IPS DF 6.9 (cell line): ENCODE measurements at places on chromosomes 1 and 21.

DNA sequence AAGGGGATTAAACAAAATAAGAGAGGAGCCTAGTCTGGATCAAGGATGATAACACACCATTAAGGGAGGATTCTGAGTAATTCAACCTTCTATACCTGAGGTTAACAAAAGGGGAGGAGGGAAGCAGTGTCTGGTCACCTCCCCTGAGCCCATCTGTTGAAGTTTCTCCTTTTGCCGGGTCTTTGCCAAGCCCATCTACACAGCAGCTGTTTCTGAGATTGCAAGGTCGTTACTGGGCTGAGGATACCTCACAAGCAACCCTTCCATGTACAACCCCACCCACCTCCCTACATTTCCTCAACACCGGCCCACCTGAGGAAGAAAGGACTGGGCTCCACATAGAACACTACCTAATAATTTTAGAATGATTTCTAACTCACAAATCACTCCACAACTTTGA, 26.3 kb downstream of the LRRC52 start:
- H3K4me1 ChIP-seq = no peaks in the 10 kb centered on the region
- no peak overlapping the region for H3K4me3 ChIP-seq
- H3K27me3 ChIP-seq = no peaks in the 10 kb centered on the region
- no peak for DNase-seq
- H3K36me3 ChIP-seq = no peaks in the 10 kb centered on the region

- H3K27me3 ChIP-seq = 0 out of 2 replicates have a peak, but pooled peaks cover 2% of the 10 kb centered on the region
- H3K27ac ChIP-seq = no peak overlapping the region
- no peak overlapping the region for H3K4me3 ChIP-seq
- H3K36me3 ChIP-seq = no peaks in the 10 kb centered on the region
Measured at GRCh38 chr1:77514921-77515776, 167.3 kb downstream of the ZZZ3 start.

GRCh38 chr1:164771041-164771618, 212.1 kb downstream of the PBX1 start:
- no peaks in the 10 kb centered on the region for H3K27me3 ChIP-seq
- H3K36me3 ChIP-seq = no peaks in the 10 kb centered on the region
- no peak for DNase-seq
- H3K4me3 ChIP-seq = no peak overlapping the region
- no peak overlapping the region for H3K27ac ChIP-seq

- no peaks in the 10 kb centered on the region for H3K4me1 ChIP-seq
- H3K27me3 ChIP-seq = no peaks in the 10 kb centered on the region
- H3K27ac ChIP-seq = no peak overlapping the region
- no peaks in the 10 kb centered on the region for H3K36me3 ChIP-seq
Measured at GRCh38 chr21:21955204-21955603, 957.0 kb downstream of the NCAM2 start.

- no peak overlapping the region for H3K27ac ChIP-seq
- DNase-seq = no peak
- no peaks in the 10 kb centered on the region for H3K36me3 ChIP-seq
- no peaks in the 10 kb centered on the region for H3K4me1 ChIP-seq
Measured at GRCh38 chr1:62508187-62508758, 71.4 kb downstream of the USP1 start.

- DNase-seq = no peak
- H3K27me3 ChIP-seq = no peaks in the 10 kb centered on the region
- no peaks in the 10 kb centered on the region for H3K36me3 ChIP-seq
- peak overlapping the region; percentile 97 for H3K4me3 ChIP-seq
- H3K4me1 ChIP-seq = peaks cover 5% of the 10 kb centered on the region; the same call in 1 of the 2 replicates
Measured at GRCh38 chr1:155209312-155209721, 822 bp downstream of the MTX1 start.

DNA sequence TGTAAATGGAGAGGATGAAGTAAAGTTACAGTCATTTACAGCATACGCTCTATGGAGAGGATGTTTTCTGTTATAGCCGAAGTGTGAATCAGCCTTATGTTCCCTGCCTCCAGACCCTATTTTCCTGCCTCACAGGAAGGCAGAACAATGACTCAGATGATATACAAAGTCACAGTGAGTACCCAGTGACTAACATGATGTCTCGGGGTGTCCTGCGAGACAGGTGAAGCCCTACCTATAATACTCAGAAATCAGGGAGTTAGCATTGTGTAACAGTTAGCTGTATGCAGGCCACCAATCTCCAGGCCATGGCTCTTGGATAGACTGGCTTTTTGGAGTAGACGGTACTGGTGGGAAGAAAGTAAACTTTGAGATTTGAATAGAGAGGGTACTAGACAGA, 55.6 kb upstream of the FBXO28 start:
- H3K4me1 ChIP-seq = no peaks in the 10 kb centered on the region

GRCh38 chr1:222928212-222928611, 113.4 kb downstream of the DISP1 start:
- H3K4me3 ChIP-seq = no peak overlapping the region
- H3K36me3 ChIP-seq = no peaks in the 10 kb centered on the region
- no peak overlapping the region for H3K27ac ChIP-seq
- peak; percentile 48 for DNase-seq

DNA sequence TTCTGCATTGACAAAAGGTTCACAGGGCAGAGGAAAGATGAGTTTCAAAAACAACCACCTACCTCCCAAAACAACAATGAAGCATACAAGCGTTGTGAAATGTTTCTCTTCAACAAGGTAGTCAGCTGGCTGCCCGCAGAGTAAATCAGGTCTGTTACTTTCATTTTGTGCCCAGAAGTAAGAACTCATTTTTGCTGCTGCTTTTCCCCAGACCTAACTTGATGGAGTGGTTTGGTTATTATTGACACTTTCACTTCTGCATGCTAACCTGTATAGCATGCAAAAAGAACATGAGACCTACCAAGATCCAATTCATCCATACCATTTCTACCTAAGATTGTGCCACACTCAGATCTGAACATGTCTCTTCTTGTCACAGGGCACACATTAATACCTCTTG, 1.3 kb downstream of the SLC9C2 start:
- DNase-seq = no peak
- no peaks in the 10 kb centered on the region for H3K4me1 ChIP-seq
- no peaks in the 10 kb centered on the region for H3K27me3 ChIP-seq
- no peaks in the 10 kb centered on the region for H3K36me3 ChIP-seq
- H3K4me3 ChIP-seq = no peak overlapping the region

DNA sequence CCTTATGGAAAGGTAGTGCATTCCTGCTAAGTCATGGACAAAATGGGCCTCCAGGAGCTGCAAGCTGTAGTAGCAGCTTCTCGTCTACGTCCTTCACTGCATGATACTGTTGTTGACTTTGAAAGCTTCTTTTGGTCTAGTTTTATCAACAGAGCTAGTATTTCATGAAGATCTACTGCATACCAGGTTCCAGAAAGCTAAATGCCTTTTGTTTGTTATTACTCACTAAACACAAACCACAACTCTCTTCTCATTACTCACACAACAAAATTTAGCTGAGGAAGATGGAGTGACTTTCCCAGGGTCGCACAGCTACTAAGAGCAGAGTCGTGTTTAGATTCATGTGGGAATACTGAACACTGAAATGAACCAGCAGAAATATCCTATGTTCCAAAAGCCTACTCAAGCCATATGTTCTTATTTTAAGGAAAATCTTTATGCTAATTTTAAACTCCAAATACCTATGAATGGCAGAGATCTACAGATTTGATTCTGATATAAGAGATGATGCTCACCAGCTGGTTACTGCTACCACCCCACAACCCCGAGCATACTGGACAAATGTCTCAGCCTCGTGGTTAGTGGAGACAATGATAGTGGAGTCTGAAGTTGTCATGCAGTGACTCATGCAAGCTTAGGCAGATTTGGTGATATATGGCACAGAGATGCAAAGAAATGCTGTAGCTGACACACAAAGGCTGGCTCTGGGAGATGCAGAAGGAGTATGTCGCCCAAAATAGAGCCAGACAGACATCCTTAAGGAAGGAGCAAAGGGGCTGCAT, 20.6 kb downstream of the PGBD2 start:
- no peak for DNase-seq
- no peaks in the 10 kb centered on the region for H3K4me1 ChIP-seq
- H3K36me3 ChIP-seq = no peaks in the 10 kb centered on the region
- no peaks in the 10 kb centered on the region for H3K27me3 ChIP-seq

GRCh38 chr1:38231941-38232340, 185.3 kb upstream of the POU3F1 start:
- no peak for DNase-seq
- H3K36me3 ChIP-seq = no peaks in the 10 kb centered on the region
- no peak overlapping the region for H3K27ac ChIP-seq
- no peak overlapping the region for H3K4me3 ChIP-seq

- H3K4me3 ChIP-seq = no peak overlapping the region
- H3K27ac ChIP-seq = no peak overlapping the region
- no peaks in the 10 kb centered on the region for H3K36me3 ChIP-seq
- H3K27me3 ChIP-seq = no peaks in the 10 kb centered on the region
Measured at GRCh38 chr1:29669158-29669871, 433.0 kb downstream of the PTPRU start.

GRCh38 chr1:110056285-110056683, 14.2 kb downstream of the ALX3 start:
- DNase-seq = no peak
- H3K27ac ChIP-seq = no peak overlapping the region
- H3K36me3 ChIP-seq = peaks cover 34% of the 10 kb centered on the region; the same call in 1 of the 2 replicates
- H3K27me3 ChIP-seq = no peaks in the 10 kb centered on the region
- no peaks in the 10 kb centered on the region for H3K4me1 ChIP-seq
- H3K4me3 ChIP-seq = no peak overlapping the region

- no peaks in the 10 kb centered on the region for H3K36me3 ChIP-seq
- H3K27ac ChIP-seq = no peak overlapping the region
- peaks cover 5% of the 10 kb centered on the region; the same call in 1 of the 2 replicates for H3K27me3 ChIP-seq
Measured at GRCh38 chr1:201544710-201545109, 5.8 kb downstream of the NAV1 start.

DNA sequence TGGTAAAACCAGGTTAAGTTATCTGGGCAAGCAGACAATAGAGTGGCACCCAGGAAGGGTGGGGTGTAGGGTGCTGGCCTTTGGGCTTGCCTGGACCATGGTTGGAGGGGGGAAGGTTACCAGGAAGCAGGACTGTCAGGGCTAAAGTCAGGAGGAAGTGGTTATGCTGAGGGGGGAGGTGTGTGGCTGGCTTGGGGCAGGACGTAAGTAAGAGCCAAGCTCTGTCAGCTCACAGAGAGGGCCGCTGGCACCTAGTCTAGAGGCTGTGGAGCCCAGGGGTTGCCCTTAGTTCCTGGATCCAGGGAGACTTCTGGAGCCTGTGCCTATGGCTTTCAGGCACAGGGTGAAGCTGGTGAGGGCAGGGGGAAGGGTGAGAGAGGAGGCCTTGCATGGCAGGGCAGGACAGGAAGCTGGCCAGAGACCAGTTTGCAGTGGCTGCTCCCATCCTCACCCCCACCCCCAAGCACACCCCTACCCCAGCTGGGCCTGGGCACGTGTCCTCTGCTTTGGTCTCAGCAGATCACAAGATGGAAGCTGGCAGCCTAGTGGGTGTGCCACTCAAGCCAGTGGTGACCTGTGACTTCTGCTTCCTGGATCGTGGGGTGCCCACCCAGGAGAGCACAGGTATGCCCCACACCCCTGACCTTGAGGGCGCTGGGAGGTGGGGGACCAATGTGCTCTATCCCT, 20.5 kb upstream of the SMYD3 start:
- DNase-seq = no peak
- no peak overlapping the region for H3K4me3 ChIP-seq
- no peaks in the 10 kb centered on the region for H3K27me3 ChIP-seq
- H3K27ac ChIP-seq = no peak overlapping the region
- H3K36me3 ChIP-seq = no peaks in the 10 kb centered on the region

GRCh38 chr1:156498432-156499193, 2.0 kb downstream of the MEF2D start:
- DNase-seq = no peak
- H3K27me3 ChIP-seq = no peaks in the 10 kb centered on the region
- H3K27ac ChIP-seq = no peak overlapping the region
- H3K4me1 ChIP-seq = peaks cover 18% of the 10 kb centered on the region

GRCh38 chr1:112264553-112264952, 131.5 kb upstream of the CTTNBP2NL start:
- no peaks in the 10 kb centered on the region for H3K36me3 ChIP-seq
- no peak overlapping the region for H3K4me3 ChIP-seq
- H3K27ac ChIP-seq = no peak overlapping the region
- H3K4me1 ChIP-seq = no peaks in the 10 kb centered on the region; the same call in 1 of the 2 replicates

GRCh38 chr1:61425040-61425439, 299.9 kb downstream of the TM2D1 start:
- H3K27ac ChIP-seq = no peak overlapping the region
- H3K4me1 ChIP-seq = no peaks in the 10 kb centered on the region
- no peaks in the 10 kb centered on the region for H3K27me3 ChIP-seq
- H3K36me3 ChIP-seq = no peaks in the 10 kb centered on the region

DNA sequence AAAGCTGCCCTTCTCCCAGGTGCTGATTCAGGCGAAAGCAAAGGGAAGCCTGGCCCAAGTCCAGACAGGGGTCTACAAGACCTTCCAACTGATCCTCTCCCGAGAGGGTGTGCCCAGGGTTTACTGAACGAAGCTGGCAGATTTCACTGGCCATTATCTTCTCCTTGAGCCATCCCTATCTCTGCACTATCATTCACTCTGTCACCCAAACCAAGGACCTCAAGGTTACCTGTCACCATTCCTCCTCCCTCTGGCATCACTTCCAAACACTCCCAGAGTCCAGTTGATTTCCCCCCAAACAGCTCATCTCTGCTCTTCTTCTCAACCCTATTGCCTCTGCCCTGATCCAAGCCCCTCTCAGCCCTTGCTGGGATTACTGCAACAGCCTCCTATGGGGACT, 4.9 kb downstream of the STK40 start:
- no peak overlapping the region for H3K27ac ChIP-seq
- no peaks in the 10 kb centered on the region for H3K4me1 ChIP-seq
- no peaks in the 10 kb centered on the region for H3K27me3 ChIP-seq
- H3K36me3 ChIP-seq = 0 out of 2 replicates have a peak, but pooled peaks cover 2% of the 10 kb centered on the region

DNA sequence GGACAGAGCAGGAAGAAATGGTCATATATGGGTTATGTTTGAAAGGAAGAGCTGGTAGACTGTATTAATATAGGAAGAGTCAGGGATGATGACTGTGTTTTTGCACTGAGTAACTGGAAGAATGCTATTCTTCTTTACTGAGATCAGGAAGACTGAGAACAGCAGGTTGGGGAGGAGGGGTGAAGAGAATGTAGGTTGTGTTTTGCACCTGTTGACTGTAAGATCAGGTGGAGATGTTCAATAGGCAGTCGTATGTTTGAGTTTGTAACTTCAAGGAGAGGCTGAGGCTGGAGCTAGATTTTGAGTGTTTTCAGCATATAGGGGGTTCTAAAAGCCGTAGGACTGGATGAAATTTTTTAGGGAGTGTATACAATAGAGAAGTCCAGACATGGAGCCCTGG, 97.2 kb downstream of the CAMTA1 start:
- H3K4me3 ChIP-seq = no peak overlapping the region
- H3K27me3 ChIP-seq = no peaks in the 10 kb centered on the region
- H3K36me3 ChIP-seq = no peaks in the 10 kb centered on the region
